Activated CD8-positive, alpha-beta memory T cell treated with anti-CD3 and anti-CD28 coated beads, Interleukin-2, amount 50 U/mL, for 4 hours (primary cell): ENCODE measurements at places on chromosomes 2 and 18.

GRCh38 chr2:231161252-231161839, 36.5 kb upstream of the HTR2B start:
- DNase-seq = no peak

DNA sequence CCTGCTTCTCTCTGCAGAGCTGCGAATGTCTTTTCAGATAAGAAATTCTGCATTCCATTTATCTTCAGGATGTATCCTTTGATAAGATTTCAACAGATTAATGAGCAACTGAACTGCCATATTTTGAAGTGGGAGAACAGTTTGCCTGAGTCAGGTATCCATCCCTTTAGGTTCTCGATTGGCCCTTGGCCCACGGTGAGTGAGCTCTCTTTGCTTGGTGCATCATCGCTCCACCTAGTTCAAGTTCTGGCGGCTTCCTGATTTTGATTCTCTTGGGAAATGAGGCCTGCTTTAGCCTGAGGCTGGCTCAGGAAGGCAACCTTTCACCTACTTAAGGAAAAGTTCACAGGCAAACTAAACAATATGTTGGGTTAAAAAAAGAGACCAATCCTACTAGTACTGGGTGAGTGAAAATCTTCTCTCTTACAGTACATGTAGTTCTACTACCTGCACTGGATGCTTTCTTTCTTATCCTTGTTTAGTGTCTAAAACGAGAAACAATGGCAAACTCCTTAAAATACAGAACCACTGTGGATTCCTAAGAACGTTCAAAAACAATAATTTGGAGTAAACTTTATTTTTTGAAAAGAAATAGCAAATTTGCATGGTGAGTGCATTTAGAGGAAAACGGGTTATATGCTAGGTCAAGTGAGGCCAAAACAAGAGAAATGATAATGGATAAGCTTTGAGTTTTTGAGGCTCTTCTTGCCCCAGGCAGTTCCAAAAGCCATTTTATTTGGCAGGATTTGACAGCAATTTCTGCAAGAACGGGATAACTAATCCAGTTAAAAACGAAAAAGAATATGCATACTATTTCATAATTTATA, 837 bp upstream of the ACSL3 start:
- DNase-seq = no peak

DNA sequence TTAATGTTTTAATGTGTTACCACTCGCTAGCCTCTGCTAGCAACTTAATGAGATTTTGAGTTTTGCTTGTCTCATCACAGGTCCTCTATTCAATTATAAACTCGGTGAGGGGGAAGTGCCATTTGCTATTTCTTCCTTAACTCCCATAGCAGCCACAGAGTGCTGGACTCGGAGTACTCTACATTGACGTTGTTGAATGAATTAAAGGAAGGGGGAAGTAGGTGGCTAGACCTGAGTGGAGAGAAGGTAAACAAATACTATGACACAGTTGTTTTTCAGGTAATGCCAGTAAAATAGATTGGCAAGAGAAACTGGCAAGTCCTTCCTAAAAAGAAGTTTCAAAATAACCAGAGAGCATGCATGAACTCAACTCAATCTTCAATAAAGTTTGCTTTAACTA, 339.3 kb downstream of the HRH4 start:
- DNase-seq = no peak

DNA sequence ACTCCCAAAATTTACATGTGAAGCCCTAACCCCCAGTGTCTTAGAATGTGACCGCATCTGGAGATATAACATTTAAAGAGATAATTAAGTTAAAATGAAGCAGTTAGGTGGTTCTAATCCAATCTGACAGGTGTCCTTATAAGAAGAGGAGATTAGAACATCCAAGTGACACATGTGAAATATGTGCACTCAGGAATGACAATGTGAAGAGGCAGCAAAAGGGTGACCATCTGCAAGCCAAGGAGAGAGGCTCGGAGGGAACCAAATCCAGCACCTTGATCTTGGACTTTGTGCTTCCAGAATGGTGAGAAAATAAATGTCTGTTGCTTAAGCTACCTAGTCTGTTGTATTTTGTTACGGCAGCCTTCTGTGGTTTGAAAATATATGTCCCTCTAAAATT, 165.4 kb downstream of the FIGN start:
- no peak for DNase-seq

DNA sequence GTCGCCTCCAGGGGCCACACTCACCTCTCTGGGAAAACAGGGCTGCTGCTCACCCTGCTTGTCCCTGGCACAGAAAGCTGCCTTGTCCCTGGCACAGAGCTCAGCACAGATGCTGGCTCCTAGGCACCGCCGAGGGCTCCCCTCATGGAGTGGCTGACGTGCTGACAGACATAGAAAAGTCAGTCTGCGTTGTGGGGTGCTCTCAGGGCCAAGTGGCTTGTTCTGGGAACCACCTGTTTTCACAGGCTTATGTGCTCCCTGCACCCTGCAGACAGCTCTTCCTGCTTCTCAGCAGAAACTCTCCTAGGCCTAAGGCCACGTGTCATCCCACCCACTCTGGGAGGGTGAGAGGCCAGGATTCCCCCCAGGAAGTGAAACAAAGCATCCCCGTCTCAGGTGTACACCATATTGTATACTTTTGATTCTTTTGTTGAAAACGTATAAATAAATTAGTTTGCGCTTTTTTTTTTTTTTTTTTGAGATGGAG, 84.7 kb upstream of the TMEM200C start:
- DNase-seq = no peak

DNA sequence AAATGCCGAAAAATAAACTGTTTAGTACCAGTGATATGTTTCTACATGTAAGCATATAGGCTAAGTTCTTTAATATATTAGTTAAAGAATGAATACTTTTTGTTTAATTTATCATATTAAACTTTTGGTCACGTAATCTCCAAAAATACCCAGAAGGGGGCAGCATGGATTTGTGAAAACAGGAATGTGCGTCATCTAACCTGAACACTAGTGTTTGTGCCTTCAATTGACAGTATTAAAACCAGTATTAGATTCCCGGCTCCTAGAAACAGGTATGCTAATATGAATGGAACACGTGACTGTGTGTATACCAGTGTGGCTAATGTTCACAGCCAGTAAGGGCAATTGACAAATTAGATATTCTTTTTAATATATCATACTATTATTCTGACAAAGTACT, 51.8 kb downstream of the WDR7 start:
- DNase-seq = no peak

DNA sequence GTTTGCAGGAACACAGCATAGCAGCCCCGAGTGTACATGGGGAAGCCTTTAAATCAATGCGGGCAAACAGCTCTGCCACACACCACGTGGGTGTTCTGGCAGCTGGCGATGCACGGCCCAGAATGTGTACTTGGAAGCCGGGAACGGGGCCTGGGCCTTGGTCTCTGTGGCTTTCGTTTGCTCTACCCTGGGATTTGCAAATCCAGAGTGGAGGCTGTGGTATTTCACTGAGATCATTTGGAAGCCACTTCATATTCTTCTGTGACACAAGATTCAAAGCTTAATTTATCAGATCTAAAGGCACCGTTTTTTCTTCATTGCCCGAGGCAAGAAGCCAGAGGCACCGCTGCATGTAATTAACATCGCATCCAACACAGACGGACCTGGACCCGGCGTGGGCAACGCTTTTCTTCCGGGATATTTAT, 246.3 kb upstream of the MYT1L start:
- no peak for DNase-seq

DNA sequence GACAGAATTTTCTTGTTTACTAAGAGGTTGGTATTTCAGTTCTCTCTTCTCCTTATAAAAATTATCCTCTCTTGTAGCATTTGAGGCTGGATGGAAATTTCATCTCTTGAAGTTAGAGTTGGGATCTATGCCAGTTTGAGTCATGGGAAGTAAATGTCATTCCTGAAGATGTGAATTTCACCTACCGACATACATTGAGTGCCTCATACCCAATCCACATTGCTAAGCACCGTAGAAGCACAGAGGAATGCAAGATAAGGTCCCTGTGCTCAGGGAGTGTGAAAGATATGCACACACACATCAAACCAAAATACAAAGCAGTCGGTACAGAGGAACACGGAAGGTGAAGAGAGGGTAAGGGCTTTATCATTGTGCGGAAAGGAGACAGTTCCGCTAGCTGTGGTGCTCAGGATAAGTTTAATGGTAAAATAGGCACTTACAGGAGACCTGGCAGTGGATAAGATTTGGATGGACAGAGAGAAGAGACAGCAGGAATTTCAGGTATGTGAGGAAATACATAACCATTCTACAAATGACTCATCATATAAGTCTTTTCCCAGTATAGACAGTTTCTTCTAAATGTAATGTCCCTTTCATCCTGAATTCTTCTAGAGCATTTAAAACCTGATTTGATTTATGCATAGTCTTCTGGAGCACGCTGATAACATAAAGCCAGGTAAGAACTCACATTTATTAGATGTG, 205.3 kb upstream of the ST6GAL2 start:
- DNase-seq = no peak

- no peak for DNase-seq
These were observed 13.6 kb upstream of the RBM43 start for GRCh38 chr2:151275291-151275690.

DNA sequence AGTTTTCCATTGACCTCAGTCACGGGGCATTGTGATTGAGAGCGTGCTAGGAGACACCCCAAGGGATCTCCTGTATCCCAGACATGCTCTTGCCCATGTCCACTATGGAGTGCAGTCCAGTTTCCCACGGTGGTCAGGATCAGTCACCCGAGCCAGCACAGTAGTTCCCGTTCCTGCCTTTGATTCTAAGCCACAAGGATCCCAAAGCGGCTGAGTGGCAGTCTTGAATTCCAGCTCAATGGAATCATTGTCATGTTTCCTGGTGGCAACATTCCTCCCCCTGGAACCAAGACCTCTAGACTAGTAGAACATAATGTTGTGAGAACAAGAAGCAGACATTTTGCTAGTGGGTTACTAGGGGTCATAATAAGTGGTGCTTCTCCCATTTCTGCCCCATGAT, 154.3 kb downstream of the SEPTIN10 start:
- DNase-seq = no peak

DNA sequence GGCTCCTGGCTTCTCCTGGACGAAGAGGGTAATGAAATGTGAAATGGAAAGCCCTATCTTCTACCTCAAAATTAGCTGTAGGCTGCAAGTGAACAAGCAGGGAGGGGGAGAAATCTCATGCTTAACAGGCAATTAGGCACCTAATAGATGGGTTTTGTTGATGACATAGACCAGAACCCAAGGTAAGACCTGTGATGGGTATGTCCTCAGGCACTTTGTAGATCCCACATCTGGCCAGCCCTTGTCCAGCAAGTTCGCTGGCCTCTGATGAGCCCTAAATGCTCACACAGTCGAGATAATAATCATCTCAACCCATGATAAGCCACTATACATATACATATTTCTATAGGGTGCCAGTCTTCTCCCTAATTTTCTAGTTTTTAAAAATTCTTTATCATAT, 82.6 kb downstream of the MARCO start:
- no peak for DNase-seq

DNA sequence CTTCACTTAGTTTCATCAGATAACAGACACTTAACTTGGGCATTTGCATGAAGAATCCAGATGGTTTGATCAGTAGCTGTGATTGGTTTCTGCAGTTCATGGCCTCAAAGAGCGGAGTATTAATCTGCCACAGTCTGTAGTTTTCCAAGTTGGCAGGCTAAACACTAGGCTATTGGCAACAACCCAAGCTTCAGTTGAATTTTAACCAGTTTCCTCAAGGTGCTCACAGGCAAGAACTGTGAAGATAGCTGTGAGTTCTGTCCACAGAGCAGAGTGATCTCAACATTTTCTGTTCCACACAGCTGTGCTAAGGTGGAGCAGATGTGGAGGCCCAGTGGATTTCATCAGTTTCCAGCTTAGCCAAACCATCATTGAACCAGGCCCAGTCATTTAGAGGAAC, 469.5 kb upstream of the LINC00305 start:
- no peak for DNase-seq

DNA sequence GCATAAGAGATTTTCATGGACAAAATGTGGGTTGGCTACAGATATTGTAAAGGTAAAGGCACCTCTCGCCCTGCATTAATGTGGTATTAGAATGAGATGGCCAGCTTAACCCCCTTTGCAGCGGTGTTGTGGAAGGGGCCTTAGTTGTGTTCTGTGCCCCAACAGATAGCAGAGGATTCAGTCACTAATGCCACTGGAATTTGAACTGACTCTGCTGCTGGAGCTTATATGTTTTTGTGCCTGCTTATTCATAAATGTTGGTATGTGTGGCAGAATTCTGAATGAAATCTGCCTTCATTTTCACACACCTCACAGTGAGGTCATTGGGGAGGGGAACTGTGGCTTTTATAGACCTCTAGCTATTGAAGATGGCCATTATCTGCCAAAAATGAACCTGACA, 90.7 kb upstream of the ITGA6 start:
- no peak for DNase-seq

- DNase-seq = no peak
These were observed 42.0 kb upstream of the HS6ST1 start for GRCh38 chr2:128360711-128361110.

GRCh38 chr2:157501026-157501425, 57.1 kb upstream of the CYTIP start:
- no peak for DNase-seq

GRCh38 chr2:203774760-203775159, 68.3 kb downstream of the CD28 start:
- no peak for DNase-seq

GRCh38 chr2:25029183-25029554, 12.7 kb upstream of the EFR3B start:
- DNase-seq = no peak

- no peak for DNase-seq
These were observed 195.1 kb downstream of the KCNE4 start for GRCh38 chr2:223247136-223247535.

DNA sequence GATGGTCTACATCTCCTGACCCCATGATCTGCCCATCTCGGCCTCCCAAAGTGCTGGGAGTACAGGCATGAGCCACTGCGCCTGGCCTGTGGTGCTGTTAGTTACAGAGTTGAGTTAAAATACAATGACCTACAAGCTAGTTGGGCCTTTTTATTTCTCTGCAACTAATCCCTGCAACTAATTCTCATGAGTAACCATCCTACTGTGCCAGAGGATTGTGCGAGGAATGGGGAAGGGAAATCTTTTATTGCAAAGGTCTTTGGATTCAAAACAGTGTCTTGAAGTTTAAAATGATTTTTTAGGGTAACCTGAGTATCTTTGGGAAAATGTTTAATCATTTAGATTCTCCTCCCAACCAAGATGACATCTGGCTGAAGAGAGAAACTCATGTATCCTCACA, 88.8 kb upstream of the RMDN2 start:
- DNase-seq = no peak

DNA sequence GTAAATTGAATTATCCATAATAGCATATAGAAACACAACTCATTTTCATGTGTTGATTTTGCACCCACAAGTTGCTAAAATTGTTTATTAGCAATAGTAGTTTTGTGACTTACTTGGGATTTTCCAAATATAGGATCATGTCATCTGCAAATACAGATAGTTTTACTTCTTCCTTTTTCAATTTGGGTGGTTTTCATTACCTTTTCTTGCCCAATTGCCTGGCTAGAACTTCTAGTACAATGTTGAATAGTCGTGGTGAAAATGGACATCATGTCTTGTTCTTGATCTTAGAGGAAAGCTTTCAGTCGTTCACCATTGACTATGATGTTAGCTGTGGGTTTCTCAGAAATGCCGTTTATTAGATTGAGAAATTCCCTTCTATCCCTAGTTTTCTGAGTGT, 60.2 kb upstream of the TCF7L1 start:
- DNase-seq = no peak
